ENCODE measurements at places on chromosomes 1 and 21. TPM values are rescaled to one million over a fixed set of nuclear protein-coding genes. Genes with fewer than 3 reads are reported as not detected.
A peak's percentile ranks its signal among the peaks of the same experiment; 100 is the strongest.

DNA sequence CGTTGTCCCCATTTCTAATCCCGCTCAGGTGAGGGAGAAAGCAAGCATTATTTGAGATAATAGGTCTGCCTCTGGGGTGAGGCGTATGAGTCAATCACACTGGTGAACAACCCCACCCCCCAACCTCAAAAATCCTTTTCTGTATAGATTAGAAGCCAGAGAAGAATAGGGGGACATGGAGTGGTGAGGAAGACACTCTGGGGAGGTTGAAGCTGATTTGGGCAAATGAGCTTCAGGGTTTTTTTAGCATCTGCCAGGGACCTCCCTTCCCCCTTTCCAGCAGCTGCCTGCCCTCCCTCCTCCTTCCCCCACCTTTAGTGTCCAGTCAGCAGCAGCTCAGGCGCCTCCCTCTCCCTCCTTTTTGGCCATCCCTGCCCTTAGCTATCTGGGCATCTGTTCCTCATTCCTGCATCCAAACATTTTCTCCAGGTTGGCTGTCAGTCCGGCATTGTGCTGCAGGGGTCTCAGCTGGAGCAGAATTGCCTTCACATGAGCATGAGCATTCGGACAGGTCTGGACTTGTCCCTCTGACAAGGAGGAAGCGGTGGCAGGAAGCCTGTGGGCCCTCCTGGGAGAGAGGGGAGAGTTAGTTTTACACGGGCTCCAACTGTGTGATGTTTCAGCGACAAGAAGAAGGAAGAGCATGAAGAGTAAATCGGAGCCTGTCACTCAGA, 30.8 kb upstream of the PTGFRN start:
- DNase-seq: no peak

DNA sequence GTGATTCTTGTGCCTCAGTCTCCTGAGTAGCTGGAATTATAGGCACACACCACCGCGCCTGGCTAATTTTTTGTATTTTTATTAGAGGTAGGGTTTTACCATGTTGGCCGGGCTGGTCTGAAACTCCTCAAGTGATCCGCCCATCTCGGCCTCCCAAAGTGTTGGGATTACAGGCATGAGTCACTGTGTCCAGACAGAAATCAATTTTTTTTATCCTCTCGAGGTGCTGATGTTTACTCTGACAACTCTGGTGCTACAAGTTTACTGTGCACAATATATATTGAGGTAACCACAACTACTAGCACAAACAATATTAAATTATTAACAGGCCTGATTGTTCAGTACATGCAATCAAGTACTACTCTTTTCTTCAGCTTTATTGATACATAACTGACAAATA, 39.7 kb downstream of the F13B start:
- no peak for DNase-seq

- DNase-seq: no peak
These were observed at the start of gene PAQR6 for GRCh38 chr1:156247460-156248322. Gene PAQR6 (minus strand): TSS chr1:156248056. CDS start chr1:156246731, 1,325 bp downstream.

DNA sequence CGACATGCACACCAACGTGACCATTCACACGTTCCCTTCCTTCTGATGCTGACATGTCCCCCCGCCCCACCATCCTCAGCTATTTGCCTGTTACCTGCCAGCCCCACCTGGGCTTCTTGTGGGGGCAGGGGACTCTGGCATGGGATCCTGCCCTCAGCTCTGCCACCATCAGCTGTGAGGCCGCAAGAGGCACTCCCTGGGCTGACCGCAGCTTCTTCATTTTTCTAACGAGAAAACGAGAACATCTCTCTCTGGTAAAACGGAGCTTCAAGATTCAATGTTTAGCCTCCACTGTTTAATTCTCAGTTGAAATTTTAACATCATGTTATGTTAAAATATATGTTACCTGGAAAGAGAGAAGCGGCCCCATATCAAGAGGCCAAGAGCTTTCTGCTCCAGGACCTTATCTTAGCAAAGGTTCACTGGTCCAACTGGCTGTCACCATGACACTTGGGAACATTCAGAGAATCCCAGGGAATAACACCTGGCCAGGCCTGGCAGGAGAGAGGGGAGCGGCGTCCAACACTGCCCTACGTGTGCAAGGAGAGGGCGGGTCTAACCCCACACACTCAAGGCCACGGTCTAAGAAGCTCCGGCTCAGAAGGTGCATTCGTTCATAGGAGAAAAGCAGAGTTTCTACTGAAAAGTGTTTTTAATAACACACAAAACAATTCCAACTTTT, 51.3 kb downstream of the HLCS start:
- DNase-seq: no peak

Gene LIX1L
- total RNA-seq: 23.3 TPM

Gene TEKT2
- total RNA-seq: 0.23 TPM

- DNase-seq: no peak
These were observed 64.2 kb upstream of the SMYD2 start for GRCh38 chr1:214216779-214217178.

Gene CAPN8
- 0.28 TPM for total RNA-seq

- DNase-seq: no peak
These were observed 52.3 kb upstream of the SIPA1L2 start for GRCh38 chr1:232682248-232682647.

DNA sequence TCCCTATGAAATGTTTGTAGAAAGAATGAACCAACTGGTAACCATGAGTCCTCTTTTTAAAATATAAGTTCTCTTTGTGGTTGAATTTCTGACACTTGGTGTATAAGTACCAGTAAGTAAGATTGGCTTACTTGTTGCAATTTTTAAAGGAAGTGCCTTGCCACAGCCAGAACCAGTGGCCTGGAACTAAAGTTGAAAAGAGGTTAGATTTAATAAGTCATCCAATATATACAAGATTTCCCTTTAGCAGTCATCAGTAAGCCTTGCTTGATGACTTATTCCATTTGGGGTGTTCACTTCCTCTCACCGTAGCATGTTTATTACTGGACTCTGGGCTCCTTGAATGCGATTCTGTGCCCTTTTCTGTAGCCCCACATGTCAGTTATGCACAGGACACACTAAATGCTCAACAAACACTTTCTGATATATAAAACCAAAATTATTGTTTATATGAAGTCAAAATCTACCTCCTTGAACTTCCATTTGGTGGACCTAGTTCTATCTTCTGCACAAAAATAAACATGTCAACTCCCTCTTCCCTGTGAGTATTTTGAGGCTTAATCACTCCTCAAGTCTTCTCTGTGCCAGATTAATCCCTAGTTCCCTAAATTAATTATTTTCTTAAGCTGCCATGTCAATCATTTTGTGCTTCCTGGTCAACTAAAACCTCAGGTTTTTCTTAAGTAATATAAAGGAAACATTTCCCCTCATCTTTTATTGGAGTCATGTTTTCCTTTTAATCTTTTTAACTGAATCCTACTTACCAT, 218.1 kb downstream of the ST6GALNAC3 start:
- DNase-seq: no peak

Gene OR2AK2
- total RNA-seq: not detected

DNA sequence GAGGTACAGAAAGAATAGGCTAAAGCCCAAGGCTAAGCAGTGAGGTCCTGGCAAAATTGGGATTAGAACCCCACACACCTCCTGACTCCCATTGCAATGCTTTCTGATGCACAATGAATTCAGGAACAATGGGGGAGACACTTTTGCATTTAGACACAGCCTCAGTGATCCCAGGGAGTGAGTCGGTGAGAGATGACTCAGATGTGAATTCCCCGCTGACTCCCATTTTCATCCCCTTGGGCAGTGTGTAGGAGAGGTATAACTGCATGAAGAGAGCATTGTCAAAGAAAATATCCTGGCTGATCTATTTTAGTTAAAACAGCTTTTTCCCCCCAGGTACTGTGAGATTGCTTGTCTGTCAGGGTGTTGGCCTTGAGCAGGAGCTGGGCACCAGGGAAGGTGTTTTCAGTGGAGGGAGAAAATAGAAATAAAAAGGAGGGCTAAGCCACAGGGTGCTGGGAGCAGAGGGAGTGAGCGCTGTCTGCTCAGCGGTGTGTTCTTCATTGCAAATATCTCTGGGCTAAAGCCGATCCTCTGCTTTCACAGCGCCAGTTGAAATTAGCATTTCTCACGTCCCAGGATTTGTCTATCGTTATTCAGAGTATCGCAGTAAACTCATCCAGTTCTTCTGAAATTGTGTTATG, 247.7 kb upstream of the PTBP2 start:
- DNase-seq: no peak

DNA sequence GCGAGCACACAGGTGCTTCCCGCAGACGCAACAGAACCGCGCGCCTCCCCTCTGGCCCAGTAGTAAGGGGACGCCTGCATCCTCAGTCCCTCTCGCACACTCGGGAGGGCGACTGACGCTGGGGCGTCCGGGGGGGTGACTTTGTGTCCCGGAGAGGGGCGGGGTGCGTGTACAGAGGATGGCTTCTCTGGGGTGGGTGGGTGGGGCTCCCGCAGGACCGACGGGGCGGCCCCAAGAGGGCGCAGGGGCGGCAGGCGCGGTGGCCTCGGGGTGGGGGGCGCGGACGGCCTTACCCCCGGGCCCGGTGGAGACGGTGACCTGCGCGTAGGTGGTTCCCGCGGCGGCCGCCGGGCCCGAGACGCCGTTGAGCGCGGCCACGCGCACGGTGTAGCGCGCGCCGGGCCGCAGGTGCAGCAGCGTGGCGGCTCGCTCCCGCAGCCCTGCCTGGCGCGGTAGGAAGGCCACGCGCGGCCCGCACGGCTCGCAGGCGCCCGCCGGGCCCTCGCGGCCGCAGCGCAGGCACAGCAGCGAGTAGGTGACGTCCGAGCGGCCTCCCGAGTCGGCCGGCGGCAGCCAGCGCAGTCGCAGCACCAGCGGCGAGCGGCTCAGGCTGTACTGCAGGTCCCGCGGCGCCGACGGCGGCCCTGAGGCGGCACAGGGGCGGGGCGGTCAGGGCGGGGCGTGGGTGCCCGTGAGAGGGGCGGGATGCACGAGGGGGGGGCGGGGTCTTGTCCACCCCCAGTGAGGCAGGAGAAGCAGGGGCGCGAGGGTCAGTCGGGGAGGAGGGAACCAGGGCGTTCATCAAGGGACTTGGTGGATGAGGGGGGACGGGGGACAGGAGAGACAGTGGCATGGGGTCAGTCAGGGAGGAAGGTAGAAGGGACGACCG, 12.1 kb downstream of the EPHA10 start:
- no peak for DNase-seq

Gene GPR37L1
- 0.44 TPM for total RNA-seq

Gene NGF
- total RNA-seq: not detected

Gene C1orf53
- total RNA-seq: 7.2 TPM

Gene CRP
- 0.90 TPM for total RNA-seq

Gene EXOC8
- total RNA-seq: 14.0 TPM

Gene CHRM3
- total RNA-seq: 0.13 TPM

GRCh38 chr1:225533238-225533637, 105.4 kb upstream of the LBR start:
- DNase-seq: no peak

DNA sequence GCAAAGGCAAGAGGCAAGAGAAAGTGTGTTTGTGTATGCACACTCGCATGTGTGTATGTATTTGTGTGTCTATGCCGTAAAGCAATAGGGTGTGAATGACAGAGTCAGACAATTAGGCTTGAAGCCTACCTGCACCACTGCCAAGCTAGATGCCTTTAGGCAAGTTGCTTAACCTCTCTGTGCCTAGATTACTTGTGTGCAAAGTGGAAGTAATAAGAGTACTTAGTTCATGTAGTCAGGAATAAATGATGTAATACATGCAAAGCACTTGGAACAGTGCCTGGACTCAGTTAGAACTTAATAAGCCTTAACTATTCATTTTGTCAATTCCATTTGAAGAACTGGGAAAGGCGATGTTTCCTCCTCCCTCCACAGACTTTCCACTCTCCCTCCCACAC, 31.7 kb downstream of the LAMB3 start:
- DNase-seq: no peak

DNA sequence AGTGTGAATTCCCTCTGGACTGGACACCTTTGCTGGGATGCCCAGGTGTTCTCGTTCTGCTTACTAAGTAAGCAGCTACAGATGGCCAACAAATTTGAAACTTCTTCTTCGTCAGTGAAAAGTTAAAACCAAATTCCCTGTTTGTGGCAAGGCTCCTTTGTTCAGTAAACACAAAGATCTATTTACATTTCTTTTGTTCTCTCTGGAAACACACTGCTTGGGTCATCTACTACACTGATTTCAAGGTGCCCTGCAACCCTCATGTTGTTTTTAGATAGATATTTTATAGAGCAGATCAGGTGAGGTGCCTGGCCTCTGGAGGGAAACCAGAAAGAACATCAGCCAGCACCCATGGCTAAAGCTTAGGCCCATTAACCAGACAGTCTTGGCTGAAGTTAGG, 157.2 kb upstream of the UBE2U start:
- DNase-seq: no peak

Gene CYP4A22
- total RNA-seq: not detected

DNA sequence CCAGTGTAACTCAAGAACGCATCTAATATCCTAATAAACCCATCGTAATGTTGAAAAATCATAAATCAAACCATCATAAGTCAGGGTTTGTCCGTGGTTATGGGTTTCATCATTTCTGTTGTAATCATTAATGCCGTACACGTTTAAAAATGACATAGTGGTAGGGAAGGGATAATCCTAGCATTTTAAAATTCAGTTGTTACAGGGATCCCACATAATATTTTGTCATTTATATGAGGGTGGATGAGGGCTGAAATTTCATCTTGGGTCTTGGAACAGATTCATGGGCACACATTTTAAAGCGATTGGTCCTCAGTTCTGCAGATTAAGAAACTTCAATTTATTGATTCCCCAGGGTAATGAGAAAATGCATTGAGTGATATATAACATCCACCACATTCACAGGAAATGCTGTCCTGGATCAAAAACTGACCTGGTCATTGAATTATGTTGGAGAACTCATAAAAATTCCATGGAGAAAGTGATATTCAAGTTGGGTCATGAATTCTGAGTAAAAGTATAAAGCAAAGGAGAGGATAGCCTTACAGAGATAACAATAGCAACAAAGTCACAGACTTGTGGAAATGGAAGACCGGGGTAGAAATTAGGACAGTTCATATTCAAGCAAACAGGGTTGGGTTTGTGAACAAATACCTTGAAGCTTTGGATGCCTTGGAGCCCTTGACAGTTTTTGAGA, 1527.3 kb upstream of the TPTE start:
- peak; percentile 71 for DNase-seq

Gene CCDC17
- total RNA-seq: 2.2 TPM

Gene ESPN
- 8.5 TPM for total RNA-seq

DNA sequence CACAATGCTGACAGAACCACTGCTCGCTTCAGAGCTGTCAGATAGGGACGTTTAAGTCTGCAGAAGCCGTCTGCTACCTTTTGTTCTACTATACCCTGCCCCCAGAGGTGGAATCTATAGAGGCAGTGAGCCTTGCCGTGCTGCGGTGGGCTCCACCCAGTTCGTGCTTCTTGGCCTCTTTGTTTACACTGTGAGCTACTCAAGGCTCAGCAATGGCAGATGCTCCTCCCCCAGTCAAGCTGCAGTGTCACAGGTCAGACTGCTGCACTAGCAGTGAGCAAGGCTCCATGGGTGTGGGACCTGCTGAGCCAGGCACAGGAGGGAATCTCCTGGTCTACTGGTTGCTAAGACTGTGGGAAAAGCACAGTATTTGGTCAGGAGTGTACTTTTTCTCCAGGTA, 47.1 kb downstream of the LEPR start:
- peak; percentile 13 for DNase-seq

GRCh38 chr21:27569831-27570230, 602.9 kb upstream of the ADAMTS5 start:
- no peak for DNase-seq

- no peak for DNase-seq
These were observed 36.7 kb upstream of the SLC19A1 start for GRCh38 chr21:45578811-45579381.

Gene RAP1GAP
- 4.6 TPM for total RNA-seq

GRCh38 chr21:41439248-41439647, 13.2 kb downstream of the MX1 start:
- DNase-seq: no peak

- DNase-seq: no peak
These were observed 180.8 kb downstream of the BRINP2 start for GRCh38 chr1:177351361-177352108.
